ENCODE measurements at places on chromosomes 16 and 17.

GRCh38 chr17:19019041-19019941 is 14.7 kb upstream of the FAM83G start:
- no peak for DNase-seq

- no peak for DNase-seq
Observed at GRCh38 chr17:48613862-48614694, 1.0 kb downstream of the HOXB8 start.

- DNase-seq, result no peak
Observed at GRCh38 chr16:84013787-84014569, 28.6 kb downstream of the SLC38A8 start.

GRCh38 chr17:50627782-50628601 is 6.7 kb upstream of the ABCC3 start:
- DNase-seq, result no peak

GRCh38 chr16:54027558-54027957 is 259.0 kb downstream of the IRX3 start:
- DNase-seq, result no peak

DNA sequence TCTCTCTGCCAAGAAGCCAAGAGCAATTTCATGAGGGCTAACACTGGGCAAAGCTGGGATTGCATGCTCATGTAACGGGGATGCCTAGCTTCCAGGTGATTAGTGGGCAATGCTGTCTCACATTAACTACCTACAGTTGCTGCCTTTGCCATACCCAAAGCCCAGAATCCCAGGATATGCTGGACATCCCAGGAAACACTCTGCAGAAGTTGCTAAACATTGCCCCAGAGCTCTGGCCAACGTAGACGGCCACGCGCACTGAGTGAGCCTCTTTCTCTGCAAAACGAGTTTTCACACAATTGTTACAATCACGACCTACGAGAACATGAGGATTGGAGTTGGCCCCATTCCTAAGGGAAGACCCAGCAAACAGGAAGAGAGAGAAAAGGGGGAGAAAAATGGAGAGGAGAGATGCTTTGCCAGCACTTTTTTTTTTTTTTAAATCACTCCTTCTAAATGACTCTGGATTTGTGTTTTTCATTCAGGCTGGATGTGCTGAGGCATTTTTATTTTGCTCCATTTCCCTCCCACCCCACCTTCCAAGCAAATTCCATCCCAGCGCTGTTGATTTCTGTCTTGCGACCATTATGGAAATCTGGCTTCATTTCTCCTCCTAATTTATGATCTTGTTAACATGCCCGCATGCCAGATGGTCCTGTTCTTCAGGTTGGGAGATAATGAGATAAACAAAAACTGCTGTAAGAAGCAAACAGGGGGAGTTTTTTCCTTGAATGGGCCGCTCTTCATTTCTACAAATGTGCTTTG is 112.8 kb upstream of the DNAH9 start:
- DNase-seq, result no peak

DNA sequence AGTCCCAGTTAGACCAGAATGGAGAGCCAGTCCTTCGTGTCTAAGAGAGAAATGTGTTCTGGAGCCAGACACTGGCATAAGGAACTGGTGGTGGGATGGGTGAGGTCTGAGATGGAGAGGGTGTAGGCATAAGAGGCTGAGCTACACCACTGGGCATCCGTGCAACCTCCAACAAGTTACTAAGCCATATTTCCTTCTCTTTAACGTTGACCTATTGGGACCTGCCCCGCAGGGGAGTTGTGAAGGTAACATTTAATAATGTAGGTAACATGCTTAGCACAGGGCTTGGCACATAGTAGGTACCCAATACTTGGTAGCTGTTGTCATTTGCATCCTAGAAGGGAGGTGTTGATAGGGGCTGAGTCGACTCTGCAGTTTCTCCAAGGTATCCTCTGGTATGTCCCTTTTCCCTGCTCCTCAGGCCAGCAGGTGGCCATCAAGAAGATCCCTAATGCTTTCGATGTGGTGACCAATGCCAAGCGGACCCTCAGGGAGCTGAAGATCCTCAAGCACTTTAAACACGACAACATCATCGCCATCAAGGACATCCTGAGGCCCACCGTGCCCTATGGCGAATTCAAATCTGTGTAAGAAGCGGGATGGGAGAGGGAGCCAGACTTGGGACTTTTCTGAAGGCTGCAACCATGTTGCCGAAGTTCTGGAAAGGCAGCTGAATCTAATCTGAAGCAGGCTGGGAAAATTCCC is 1.2 kb downstream of the MAPK7 start:
- no peak for DNase-seq

DNA sequence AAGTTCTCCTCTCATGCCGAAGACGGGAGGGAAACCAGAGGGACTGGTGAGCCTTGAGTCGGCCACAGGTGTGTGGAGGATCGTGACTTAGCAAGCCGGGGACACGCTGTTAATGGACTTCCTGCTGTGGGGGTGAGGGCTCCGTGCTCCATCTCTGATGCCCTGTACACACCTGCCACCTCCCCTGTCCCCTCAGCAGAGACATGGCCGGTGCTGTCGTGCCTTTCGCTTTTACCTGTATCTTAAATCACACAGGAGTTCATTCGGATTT is 75.9 kb upstream of the ZNF750 start:
- DNase-seq, result no peak

GRCh38 chr17:30323895-30324319 is 9.9 kb downstream of the TMIGD1 start:
- no peak for DNase-seq

- no peak for DNase-seq
Observed at GRCh38 chr16:58847902-58848661, 114.0 kb upstream of the GOT2 start.

- no peak for DNase-seq
Observed at GRCh38 chr17:32755045-32755805, 121.7 kb downstream of the MYO1D start.

GRCh38 chr16:30775392-30776188 is 11.4 kb downstream of the ZNF629 start:
- no peak for DNase-seq

DNA sequence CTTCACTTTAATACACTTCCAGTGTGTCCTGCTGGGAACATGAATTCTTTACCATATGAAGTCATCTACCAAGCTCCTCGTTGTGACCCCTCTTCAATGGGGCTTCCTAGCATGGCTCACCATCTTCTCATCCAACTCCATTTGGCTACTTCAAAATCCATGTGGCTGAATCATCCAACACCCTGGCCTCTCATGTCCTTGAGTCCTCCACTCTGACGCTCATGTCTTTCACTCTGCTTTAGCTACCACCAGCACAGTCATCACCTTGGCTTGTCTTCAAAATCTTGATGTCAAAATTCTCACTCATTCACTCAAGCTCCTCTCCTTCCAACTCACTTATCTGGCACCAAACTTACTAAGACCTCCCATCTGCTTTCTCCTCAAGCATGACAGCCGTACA is 35.8 kb downstream of the AMFR start:
- DNase-seq, result no peak

GRCh38 chr17:36072431-36073121 is 8.5 kb downstream of the CCL18 start:
- DNase-seq, result peak; percentile 41

GRCh38 chr16:2779151-2779920 is 2.3 kb upstream of the ELOB start:
- DNase-seq, result no peak

DNA sequence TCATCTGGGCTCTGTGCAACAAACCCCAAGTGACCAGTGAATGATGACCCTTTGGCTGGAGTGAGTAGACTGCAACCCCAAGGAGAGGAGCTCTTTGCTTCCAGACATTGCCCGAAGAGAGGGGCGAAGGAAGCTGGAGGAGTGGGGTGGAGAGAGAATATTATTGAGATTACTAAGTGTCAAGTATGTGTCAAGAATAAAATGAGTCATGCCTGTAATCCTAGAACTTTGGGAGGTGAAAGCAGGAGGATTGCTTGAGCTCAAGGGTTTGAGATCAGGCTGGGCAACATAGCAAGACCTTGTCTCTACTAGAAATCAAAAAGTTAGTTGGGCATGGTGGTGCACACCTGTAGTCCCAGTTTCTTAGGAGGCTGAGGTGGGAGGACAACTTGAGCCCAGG is 142.0 kb upstream of the CCL2 start:
- no peak for DNase-seq

DNA sequence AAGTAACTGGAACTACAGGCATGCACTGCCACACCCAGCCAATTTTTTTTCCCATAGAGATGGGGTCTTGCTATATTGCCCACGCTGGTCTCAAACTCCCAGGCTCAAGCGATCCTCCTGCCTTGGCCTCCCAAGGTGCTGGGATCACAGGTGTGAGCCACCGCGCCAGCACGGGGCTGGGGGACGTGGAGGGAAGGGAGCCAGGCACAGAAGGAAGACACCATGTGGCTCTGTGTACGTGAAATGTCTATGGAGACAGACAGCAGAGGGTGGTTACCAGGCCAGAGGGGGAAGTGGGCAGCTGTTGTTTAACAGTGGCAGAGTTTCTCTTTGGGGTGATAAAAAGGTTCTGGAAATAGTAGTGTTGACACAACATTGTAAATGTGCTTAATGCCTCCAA is 4.6 kb upstream of the PIEZO1 start:
- DNase-seq, result no peak

DNA sequence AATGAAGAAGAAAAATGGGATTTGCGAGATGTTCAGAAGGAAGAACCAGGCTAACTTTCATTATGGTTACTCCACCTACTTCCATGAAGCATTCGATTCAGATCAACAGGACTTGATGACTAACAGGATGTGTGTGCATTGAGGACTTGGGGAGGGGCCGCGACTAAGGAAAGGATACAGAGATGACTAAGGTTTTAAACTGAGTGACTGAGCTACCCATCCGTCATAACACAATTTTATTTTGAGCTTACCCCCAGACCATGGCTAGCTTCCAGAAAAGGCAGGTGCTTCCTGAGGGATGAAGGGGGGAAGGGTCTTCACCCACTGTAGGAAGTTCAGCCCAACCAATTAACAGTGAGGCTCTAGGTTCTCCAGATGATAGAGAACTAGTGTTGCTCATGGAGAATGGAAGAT is 2.5 kb upstream of the CDYL2 start:
- DNase-seq, result peak; percentile 11

DNA sequence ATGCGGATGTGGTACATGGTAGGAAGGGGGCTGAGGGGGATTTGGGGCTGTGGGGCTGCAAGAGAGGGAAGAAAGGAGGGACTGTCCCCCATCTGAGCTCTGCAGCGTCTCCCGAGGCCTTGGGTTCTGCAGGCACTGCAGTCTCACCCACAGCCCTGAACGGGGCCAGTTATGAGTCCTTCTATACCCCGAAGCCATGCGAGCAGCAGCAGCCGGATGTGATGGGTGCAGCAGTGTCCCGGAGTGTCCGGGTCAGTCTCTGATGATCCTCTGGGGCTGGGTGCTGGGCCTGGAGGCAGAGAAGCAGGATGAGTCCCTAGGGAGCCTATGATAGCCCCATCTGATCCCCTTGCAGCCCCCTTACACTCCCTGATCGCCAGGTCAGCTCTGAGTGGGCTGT is 41.5 kb downstream of the CPNE2 start:
- no peak for DNase-seq

GRCh38 chr16:48536614-48537200 is 73.3 kb downstream of the N4BP1 start:
- DNase-seq, result no peak

GRCh38 chr17:31388770-31389656 is 2.5 kb upstream of the RAB11FIP4 start:
- DNase-seq, result peak; percentile 15

- DNase-seq, result no peak
Observed at GRCh38 chr17:32970281-32970680, 21.4 kb upstream of the SPACA3 start.

DNA sequence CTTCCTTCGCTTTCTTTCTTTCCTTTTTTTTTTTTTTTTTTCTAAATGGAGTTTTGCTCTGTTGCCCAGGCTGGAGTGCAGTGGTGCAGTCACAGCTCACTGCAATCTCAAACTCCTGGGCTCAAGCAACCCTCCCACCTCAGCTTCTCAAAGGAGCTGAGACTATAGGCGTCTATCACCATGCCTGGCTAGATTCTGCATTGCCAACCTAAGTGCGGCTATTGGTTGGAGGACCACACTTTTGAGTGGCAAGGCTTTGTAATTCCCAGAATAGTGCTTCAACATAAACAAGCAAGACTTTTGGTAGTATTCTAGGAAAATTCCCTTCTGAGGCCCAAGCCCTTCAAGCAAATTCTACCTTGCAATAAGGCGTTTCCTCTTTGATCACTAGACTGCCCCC is 107.8 kb downstream of the YPEL2 start:
- no peak for DNase-seq

DNA sequence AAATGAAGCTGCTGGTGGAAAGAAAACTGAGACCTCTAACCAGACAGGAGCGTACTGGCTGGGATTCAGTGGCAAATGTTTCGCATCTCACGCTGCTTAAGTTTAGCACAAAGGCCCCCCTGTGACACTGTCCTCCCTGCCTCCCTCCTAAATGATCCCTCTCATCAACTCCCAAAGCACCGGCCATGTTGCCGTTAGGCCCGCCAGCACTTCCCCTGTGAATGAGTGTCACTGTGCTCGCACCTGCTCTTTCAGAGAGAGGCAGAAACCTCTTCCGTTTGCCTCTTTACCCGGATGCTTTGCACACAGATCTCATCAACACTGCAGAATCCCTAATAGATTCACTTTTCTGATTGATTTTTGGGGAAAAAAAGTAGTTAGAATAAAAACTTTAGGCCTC is 26.5 kb downstream of the MBTPS1 start:
- no peak for DNase-seq

- no peak for DNase-seq
Observed at GRCh38 chr17:43553573-43553972, 7.4 kb upstream of the ETV4 start.

DNA sequence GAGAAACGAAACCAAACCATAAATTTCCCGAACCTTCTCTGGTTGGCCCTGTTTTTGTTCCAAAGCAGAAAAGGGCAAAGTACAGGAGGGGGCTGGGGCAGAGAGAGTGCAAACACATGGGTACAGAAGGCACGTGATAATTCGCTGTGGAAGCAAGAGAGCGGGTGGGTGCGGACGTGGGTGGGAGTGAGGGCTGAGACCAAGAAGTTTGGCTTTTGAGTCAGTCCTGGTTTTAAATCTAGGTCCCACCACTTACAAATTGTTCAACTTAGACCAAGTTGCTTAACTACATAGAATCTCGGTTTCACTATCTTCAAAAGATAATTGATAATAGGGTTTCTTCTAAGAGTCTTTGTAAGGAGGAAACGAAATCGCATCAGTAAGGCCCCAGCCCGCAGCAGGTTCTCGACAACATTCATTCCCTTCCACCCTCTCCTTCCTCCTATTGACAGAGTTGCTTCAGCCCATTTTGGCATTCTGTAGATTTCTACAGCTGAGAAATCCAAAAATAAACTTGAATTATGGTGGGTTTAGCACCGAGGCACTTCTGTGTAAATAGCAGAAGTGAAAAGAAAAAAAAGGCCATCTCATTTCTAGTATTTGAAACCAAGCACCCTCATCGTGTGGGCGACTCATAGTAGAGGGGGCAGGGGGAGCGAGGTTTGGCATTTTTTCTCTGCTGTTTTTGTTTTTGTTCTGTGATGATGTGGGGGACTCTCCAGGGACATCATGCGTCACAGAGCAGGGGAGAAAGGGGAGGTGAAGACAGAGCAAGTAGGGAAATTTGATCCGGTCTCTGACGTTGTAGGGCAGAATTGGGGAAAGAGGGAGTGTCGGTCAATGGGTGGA is 33.6 kb upstream of the CCR7 start:
- no peak for DNase-seq

Data from stimulated activated CD8-positive, alpha-beta memory T cell treated with anti-CD3 and anti-CD28 coated beads, Interleukin-2, amount 100 ng/mL, for 1 hour (primary cell).